ENCODE measurements at places on chromosomes 6 and 20.

GRCh38 chr6:132161283-132161682 is 210.1 kb upstream of the CCN2 start:
- no peak for DNase-seq

DNA sequence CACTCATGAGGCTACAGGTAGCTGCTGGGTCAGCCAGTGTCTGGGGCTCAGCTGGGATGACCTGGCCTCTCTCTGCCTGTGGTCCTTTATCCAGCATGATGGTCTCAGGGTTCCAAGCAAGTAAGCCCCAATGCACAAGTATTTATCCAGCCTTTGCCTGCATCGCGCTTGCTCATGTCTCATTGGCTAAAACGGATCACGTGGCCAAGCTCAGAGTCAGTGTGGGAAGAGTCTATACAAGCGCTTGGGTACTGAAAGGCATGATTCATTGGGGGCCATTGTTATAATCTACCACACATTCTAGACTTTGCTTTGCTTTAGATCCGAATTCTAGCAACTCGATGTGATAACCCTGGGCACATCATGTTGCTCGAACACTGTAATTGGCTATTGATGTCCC is 48.3 kb downstream of the PPP1R16B start:
- no peak for DNase-seq

GRCh38 chr20:49893242-49894072 is 21.9 kb downstream of the SPATA2 start:
- DNase-seq: no peak

DNA sequence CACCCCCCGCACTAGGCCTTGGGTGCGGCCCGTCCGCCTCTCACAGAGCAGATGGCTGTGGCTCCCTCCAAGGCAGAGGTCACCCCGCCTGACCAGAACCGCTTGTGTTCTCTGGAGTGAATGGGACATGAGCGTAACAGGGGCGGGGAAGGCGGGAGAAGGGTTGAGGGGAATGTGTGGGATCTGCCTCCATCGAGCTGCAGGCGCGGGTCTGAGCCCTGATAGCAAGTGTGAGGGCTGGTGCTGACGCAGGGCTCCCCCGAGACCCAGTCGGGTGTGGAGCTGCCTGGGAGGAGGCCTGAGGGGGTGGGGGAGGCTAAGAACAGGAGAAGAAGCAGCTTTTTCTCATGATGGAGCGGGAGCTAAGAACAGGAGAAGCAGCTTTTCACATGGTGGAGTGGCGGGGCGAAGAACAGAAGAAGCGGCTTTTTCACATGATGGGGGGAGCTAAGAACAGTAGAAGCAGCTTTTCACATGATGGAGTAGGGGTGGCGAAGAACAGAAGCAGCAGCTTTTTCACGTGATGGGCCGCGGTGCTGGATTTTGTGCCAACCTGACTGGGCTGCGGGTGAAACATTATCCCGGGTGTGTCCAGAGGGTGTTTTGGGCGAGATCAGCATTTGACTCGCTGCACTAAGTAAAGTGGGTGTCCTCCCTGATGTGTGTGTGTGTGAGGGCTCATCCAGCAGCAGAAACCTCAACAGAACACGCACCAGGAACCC is 169.3 kb downstream of the TTLL2 start:
- DNase-seq: no peak

GRCh38 chr6:7073821-7074525 is 33.8 kb upstream of the RREB1 start:
- DNase-seq: peak; percentile 16

DNA sequence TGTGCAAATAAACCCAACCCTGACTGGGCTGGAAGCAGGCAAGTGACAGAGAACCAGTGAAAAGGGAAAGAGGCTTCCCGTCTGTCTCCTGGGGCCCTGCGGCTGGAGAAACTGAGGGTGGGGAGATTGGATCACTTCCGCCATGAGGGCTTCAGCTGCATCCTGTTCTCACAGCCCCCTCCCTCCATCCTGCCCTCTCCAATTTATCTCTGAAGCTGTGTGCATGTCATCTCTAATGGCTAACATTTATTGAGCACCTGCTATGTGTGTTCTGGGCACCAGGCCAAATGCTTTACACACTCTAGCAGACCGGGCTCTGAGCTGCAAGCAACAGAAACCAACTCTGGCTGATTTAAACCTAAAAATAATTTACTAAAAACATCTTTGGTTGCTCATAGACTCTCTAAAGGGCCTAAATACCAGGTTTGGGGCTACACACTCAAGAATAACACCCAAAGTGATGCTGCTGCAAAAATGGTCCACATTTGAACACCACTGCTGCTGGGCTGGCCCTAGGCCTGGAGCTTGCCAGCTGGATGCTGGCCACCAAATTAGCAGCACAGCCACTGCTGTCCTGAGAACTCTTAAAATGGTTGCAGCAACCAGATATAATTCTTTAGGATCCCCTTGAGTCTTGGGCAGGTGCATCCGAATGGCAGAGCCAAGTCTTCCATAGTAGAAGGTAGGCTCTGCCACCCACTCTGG is 123.6 kb upstream of the LRFN2 start:
- DNase-seq: no peak

DNA sequence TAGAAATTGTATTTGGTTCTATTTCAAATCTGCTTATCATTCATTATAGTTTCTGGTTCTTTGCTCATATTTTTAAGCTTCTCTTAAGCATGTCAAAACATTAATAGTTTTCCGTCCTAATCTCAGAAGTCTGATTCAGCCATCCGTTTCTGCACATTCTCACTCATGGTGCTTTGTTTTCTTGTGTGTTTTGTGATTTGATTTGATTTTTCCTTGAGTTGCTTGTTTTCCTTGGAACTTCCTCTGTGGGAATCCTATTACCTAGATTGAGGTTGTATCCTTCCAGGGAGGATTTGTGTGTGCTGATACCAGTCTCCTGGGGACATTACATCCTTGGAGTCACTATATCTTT is 7.9 kb downstream of the SNX9 start:
- DNase-seq: no peak

DNA sequence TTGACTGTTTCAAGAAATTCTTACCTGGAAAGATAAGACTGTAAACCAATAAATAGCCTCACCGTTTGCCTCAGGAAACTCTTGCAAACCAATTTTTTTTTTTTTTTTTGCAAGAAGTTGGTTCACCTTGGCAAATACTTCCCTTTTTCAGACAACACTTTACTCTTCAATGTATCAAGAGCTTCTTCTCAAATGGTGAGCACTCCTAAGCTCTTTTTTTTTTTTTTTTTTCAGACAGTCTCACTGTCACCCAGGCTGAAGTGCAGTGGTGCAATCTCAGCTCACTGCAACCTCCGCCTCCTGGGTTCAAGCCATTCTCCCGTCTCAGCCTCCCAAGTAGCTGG is 22.7 kb upstream of the SNTA1 start:
- no peak for DNase-seq

- no peak for DNase-seq
Measured at GRCh38 chr6:71706523-71706922, 179.8 kb upstream of the RIMS1 start.

GRCh38 chr20:37988306-37988954 is 44.8 kb downstream of the TTI1 start:
- DNase-seq: no peak

DNA sequence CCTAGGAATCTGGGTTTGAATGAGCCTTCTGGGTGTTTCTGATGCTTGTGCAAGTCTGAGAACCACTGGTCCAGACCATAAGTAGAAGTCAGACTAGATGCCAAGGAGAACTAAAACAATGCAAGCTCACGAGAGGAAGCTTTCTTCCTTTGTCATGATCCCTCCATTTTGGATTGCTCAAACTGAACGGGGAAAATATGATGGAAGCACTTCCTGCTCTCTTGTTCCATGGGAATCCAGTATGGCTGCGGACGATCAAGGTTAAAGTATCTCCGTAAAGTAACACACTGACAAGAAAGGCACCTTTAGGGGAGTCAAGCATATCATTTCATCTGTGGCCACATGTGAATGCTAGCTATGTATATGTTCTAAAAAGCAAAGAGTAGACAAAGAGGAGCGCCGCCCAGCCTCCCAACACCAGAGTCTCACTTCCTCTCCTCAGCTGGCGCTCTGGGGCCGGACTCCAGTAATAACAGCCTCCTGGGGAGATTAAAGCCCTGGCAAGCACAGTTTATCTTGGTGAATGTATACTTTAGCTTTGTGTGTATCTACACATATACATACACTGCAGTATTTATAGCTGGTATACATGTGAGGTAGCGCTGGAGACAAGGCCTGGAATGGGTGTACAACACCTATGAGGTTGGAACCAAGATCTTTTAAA is 88.1 kb downstream of the FOXC1 start:
- DNase-seq: no peak

DNA sequence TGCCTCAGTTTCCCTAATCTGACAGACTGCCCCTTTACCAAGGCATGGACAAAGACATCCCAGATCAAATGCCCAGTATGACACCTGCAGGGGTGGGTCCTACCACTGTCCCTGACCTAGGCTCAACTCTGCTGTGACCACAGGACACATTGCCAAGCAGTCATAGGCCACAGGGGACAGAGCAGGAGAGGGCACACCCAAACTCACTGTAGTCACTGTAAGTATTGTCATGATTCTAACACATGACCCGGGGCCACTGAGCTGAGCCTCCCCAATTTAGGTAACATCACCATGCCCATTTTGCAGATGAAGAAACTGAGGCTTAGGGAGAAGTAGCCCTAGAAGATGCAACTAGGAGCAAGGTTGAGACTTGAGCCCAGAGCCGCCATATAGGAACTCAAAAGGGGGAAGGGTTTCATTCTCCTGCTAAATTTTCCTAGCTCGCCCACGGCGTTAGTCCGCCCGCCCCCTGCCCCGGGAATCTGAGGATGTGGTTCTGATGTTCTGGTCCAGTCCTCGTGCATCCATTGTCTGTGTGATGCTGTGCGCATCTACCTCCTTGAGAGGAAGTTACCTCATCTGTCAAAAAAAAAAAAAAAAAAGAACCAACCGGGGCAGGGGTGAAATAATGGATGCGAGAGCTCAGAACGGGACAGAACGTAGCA is 44.8 kb downstream of the PMEPA1 start:
- DNase-seq: no peak

- DNase-seq: no peak
Measured at GRCh38 chr6:112325444-112325843, 21.7 kb upstream of the RFPL4B start.

DNA sequence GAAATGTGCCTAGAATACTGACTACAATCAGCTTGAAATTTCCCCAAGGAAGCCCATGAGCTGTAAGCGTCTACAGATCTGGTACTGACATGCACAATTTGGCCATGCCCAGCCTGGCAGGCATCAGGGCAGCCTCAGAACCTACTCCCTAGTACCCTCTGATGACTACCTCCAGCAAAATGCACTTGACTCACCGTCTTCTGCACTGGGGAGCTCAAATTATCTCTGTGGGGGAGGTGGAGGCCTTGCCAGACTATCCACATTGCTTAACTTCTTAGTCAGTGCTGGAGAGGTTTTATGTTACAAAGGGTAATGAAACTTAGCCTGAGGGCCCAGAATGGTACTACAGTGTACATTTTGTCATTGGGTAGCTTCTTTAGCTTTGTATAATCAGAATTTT is 126.0 kb upstream of the ADGRF1 start:
- no peak for DNase-seq

DNA sequence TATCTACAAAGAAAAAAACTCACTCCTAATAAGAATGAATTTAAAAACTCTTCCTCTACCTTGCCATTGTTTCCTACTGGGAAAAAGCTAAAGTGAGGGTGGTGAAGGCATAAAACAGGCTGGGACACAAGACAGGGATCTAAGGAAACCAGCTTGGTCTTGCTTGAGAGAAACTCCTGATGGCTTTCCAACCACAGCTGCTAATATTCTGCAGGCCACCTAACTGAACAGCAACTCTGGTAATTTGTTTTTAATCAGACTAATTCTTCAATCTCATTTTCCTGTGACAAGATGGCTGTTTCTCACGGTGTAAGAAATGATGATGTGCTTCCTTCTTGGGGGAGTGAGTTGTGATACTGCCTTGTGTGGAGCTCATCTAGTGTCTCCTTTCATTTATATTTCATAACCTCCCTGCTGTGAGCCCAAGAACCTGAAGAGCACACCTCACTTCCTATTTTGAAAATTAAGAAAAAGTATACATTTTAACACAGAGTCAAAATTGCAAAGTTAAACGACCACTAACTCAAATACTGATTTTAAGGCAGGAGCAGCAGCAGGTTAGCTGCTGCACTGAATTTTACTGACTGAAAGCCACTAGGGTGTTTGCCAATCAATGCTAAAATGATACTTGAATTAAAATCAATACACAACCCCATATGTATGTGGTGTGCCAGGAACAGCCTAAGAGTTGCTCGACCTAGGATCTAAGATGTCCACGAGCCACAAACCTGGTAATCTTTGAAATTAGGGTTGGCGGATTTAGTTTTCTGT is 58.0 kb downstream of the BACH2 start:
- DNase-seq: no peak

DNA sequence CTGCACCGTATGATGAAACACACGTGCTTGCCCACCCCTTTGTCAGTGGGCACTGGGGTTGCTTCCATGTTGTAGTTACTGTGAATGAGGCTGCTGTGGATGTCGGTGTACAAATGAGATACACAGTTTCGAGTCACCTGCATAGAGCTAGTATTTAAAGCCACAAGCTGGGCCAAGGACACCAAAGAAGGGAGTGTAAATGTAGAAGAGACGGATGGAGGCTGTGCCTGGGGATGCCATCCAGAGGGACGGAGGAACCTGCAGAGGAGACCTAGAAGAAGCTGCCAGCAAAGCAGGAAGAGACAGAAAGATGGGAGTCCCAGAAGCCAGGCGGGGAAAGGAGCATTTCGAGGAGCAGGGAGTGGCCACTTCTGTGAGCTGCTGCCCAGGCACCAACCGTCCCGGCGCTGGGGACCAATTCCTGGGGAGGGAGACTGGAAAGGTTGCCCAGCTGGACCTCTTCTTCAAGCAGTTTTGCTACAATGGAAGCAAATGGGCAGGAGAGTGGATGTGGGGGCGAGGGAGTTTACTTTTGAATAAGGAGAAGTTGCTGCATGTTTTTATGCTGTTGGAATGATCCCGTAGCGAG is 339.3 kb downstream of the ZFAND3 start:
- no peak for DNase-seq

GRCh38 chr6:47529734-47530133 is 52.1 kb downstream of the CD2AP start:
- DNase-seq: no peak

GRCh38 chr6:145569140-145569539 is 166.2 kb downstream of the EPM2A start:
- no peak for DNase-seq

DNA sequence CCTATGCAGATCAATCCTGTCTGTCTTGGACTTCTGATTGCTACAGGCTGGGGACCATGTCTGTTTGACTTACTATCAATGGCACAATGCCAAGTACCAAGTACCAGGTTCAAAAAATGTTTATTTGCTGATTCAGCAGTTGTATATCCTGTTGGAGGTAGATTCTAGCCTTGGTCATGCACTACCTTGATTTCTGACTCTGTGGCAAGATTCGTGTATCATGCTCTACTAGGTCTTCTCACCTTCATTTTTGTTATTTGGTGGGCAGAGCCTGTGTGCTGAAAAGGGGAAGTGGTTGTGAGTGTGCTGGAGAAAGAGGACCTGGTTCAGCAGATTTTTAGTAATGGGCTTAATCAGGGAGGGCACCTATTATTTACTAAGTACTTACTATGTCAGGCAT is 192.4 kb upstream of the MYLIP start:
- DNase-seq: no peak
